Tongue (tissue), 3 donors: ENCODE measurements at places on chromosomes 6 and 20. TPM values are rescaled to one million over a fixed set of nuclear protein-coding genes. Genes with fewer than 3 reads are reported as not detected.
A peak's percentile ranks its signal among the peaks of the same experiment; 100 is the strongest.

The PRDM13 gene
- not detected for total RNA-seq

DNA sequence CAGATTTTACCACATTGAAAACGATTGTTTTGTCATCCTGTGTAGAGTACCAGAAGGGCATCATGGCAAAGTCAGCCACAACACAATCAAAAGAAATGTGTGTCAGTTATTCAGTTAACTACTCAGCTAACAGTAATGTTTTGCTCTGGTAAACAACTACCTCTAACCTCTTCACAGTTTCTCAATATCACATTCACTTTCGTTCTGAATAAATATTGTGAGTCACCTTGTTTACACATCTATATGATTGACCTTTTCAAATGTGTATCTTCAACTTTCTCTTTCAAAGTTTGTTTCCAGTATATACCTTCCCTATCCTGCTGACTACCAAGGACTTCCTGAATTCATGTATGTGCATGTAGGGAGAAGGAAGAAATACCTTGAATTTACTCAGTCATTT is 216.6 kb upstream of the UFL1 start:
- DNase-seq, result no peak

DNA sequence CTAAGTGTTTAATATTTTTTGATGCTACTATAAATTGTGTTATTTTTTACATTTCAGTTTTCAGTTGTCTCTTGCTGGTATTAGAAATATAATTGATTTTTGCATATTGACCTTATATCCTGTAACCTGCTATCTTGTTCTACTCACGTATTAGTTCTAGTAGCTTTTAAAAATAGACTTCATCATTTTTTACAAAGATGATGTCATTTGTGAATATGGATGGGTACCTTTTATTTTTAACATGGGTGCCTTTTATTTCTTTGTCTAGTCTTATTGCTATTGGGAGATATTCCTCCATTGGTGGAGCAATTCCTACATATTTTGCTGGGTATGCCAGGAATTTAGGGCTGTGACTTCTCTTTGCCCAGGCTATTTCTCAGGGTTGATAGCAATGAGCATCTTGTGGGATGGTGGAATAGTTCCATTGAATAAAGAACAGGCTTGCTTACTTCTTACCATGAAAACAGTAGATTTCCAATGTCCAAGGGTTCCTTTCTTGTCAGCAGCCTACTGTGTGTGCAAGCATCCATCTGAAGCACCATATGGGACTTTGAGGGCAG is 149.7 kb downstream of the CARMIL1 start:
- no peak for DNase-seq

- DNase-seq, result peak; percentile 13
Observed at GRCh38 chr6:133290930-133291329, 49.8 kb downstream of the EYA4 start.

GRCh38 chr6:73768558-73768957 is 72.6 kb downstream of the CD109 start:
- no peak for DNase-seq
